ENCODE measurements at places on chromosomes 7 and 10.
A peak's percentile ranks its signal among the peaks of the same experiment; 100 is the strongest.

GRCh38 chr7:10685040-10685439 lies 288.6 kb upstream of the PHF14 start:
- DNase-seq = no peak

- DNase-seq = no peak
These were observed 69.8 kb upstream of the DNAJB12 start for GRCh38 chr10:72424561-72424960.

DNA sequence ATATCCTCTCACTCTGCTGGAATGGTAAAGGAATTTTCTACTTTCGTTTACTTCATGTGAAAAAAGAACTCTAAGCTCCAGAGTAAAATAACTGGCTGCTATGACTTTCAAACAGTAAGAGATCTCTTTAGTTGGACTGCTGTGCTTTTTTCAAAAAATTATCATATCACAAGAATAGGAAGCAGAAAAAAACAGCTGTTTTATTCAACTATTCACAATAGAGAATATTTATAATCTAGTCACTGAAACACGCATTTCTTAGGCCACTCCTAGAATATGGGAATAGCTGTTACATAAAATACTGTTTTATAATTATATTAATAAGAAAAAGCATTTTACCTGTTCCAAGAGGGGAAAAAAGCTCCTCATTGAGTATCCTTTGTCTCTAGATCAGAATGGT lies 29.7 kb downstream of the NOC3L start:
- DNase-seq = no peak

GRCh38 chr7:113922049-113922448 lies 3.2 kb upstream of the PPP1R3A start:
- DNase-seq = no peak

- DNase-seq = no peak
These were observed 22.6 kb downstream of the EPDR1 start for GRCh38 chr7:37942934-37943610.

DNA sequence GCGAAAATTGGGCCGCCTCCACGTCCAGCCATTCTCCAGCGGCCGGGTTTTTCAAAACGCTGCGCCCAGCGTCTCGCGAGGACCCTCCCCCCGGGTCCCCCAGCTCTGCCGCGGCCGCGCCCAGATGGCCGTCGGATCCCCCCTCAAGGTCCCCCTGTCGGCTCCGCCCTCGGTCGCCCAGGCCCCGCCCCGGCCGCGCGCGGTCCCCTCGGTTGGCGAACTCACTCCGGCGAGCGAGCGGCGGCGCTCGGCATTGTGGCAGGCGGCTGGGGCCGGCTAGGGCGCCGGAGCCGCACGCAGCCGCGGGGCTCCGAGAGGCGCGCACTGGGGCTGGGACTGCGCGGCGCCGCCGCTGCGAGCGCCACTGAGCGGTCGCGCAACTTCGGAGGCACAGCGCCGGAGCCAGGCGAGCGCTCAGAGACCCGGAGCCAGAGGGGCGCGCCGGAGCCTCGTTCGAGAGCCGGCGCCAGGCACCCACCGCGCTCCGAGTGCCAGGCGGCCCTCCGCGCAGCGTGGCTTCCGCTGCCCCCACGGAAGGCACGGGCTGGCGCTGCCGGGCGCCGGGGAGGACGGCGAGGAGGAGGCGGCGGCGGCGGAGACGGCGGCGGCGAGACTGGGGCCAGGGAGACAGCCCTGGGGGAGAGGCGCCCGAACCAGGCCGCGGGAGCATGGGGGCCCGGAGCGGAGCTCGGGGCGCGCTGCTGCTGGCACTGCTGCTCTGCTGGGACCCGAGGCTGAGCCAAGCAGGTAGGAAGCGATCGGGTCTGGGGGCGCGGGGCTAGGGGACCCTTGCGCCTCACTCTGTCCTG lies at the start of gene UNC5B:
Gene UNC5B, plus strand, starts transcription at position 253 of the 809 bp plus-strand sequence. Its CDS starts 416 bp downstream, at position 669.
- peak; percentile 42 for DNase-seq

- no peak for DNase-seq
These were observed 72.8 kb downstream of the PRSS58 start for GRCh38 chr7:142185069-142185468.

All from HFF-Myc (cell line).